ENCODE measurements at places on chromosomes 16 and 17.

GRCh38 chr17:37147301-37147812 is 198.6 kb downstream of the AATF start:
- DNase-seq, result no peak

- DNase-seq, result no peak
These were observed 989.7 kb downstream of the CDH11 start for GRCh38 chr16:64132190-64132589.

DNA sequence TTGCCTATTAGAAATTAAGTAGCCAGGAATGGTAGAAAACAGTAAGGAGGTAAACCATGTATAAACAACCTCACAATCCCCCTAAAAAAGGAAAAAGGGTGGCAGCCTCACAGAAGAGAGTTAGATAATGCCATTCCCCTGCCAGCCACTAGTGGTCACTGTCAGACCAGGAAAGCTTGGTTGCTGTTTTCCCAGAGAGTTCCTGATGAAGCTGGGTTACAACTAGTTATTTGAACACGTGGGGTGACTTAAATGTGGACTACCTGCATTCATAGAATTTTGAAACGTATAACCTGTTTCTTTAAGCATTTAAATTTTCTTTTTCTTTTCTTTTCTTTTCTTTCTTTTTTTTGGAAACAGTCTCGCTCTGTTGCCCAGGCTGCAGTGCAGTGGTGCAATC is 5.8 kb downstream of the GPRC5C start:
- DNase-seq, result no peak

DNA sequence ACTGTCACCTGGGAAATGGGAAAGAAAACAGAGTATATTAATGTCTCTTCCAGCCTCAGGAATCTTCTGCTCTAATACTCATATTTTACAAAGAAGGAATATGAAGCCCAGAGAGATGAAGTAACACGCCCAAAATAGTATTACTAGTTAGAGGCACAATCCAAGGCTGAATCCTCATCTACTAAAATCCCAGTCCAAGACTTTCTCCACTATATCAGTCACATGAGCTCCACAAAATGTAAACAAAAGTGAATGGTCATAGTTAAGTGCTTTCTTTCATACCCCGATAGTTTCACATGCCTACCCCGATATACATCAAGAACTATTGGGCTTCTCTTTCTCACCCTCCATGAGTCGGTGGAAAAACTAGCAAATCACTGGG is 965 bp downstream of the INTS2 start:
- DNase-seq, result peak; percentile 20

GRCh38 chr17:56602292-56603130 is 9.0 kb downstream of the NOG start:
- no peak for DNase-seq

DNA sequence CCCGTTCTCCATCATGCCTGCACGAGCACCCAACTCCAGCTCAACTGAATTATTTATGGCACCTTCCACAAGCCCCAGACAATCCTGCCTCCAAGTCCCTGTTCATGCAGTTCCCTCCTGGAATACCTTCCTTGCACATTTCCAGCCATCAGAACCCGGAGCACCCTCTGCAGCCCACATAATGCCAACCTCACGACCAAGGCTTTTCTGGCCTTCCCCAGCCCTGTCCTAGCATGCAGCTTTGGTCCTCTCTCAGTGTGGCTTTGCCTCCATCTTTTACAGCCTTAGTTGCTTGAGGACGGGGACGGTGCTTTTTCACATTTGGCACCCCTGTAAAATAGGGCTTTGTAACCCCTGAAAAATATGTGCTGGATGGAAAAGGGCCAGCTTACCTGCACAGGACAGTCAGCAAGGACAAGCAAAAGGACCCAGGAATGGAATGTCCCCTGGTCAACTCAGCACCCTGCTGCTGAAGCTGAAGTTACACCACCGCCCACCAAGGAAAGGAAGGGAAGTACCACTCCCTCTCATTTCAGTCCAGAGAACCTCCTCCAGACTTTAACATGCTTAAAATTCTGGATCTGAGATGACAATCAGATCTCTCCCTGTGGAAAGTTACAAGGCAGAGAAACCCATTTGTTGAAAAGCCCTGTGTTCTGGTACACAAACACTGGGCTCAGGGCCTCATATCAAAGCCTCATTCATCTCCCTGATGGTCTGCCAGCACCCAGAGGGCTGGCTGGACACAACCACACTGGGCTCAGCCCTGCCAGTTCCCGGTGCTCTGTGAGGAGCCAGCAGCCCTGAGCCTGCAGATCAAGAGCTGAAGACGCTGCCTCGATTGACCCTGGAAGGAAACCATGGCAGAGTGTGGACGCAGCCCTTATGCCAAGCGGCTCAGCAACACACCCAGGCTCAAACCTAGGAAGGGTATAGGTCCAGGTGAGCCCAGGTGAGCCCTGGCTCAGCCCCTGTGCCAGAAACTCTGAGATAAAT is 2.9 kb downstream of the SLC39A11 start:
- no peak for DNase-seq

DNA sequence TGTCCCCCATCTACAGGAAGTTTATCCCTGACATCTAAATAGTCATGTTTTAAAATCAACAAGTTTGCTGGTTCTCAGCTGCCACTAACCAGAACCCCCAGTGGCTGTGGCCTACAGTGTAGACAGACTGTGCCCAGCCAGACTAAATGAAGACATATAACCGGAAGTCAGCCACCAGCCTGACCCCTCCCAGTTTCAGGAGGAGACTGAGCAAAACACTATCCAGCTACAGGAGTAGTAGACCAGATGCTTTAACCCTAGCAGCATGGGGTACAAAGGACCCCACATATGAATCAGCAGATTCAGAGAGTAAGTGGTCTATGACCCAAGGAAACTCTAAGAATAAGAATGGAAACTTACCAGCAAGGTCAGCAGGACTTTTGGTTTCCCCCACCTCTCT is 83.4 kb downstream of the HIC1 start:
- DNase-seq, result peak; percentile 15

- DNase-seq, result no peak
These were observed 188.0 kb upstream of the GSE1 start for GRCh38 chr16:85425074-85425662.

- DNase-seq, result no peak
These were observed 36.3 kb downstream of the ADGRG5 start for GRCh38 chr16:57578521-57579360.
